T-helper 1 cell treated with Interleukin-12 subunit alpha and Interleukin-12 subunit beta and Interleukin-4 antibody, amounts not matched to agents 30 ng/mL and 1 ng/mL, for 36 hours (primary cell): ENCODE measurements at places on chromosomes 12 and 14. TPM values are rescaled to one million over a fixed set of nuclear protein-coding genes. Genes with fewer than 3 reads are reported as not detected.

Gene SAMD15
- total RNA-seq: 0.41 TPM in 1 of 2 replicates, not detected in the other

Gene BCL11B
- 95.8 and 96.0 TPM in 2 replicates for total RNA-seq

Gene GLI1
- 0.51 and 0.76 TPM in 2 replicates for total RNA-seq

Gene PARPBP
- total RNA-seq: 21.0 and 24.5 TPM in 2 replicates

Gene NANOG
- total RNA-seq: not detected in 2 replicates

Gene GTF2A1
- total RNA-seq: 37.7 and 38.6 TPM in 2 replicates

Gene LPAR5
- total RNA-seq: 4.6 and 5.7 TPM in 2 replicates

Gene RFLNA
- not detected in 2 replicates for total RNA-seq

Gene MYRFL
- 0.10 TPM in 1 of 2 replicates, not detected in the other for total RNA-seq

Gene JAG2
- total RNA-seq: 7.2 and 7.9 TPM in 2 replicates
